Naive thymus-derived CD8-positive, alpha-beta T cell (primary cell): ENCODE measurements at places on chromosomes 1 and 21.

DNA sequence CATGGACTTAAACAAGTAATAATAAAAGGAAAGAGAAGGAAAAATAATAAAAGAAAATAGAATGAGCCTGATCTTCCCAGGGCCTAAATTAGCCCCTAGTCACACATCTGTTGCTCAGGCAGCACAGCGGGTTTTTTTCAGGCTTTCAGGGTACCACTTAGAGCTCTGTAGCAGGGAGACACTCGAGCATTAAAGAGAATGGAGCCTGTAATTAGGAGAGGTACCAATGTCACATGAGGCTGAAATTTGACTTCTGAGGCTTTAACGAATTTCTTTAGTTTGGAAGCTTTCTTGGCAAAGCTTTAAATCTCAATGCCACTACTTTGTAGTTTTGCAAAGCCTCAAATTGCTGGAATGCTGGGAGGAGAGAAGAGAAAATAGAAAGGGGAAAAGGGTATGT is 116.3 kb downstream of the AK5 start:
- no peak for DNase-seq

DNA sequence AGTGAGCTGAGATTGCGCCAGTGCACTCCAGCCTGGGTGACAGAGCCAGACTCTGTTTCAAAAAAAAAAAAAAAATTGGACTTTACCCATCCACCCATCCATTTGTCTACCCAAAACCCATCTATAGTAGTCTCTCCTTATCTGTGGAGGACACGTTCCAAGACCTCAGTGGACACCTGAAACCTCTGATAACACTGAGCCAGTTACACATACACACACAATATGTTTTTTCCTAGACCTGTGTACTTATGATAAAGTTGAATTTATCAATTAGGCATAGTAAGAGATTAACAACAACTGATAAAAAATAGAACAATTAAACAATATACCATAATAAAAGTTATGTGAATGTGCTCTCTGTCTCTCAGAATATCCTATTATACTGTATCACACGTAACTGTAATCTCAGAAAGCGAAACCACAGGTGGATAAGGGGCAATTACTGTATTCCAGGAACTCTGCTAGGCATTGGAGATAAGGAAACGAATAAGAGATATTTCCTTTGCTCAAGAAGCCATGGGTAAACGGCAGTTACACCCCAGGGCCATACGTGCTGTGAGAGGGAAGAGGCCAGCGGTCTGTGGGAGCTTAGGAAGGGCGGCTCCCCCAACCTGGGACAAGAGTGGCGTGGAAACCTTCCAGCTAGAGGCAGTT is 84.2 kb upstream of the DISP3 start:
- no peak for DNase-seq

DNA sequence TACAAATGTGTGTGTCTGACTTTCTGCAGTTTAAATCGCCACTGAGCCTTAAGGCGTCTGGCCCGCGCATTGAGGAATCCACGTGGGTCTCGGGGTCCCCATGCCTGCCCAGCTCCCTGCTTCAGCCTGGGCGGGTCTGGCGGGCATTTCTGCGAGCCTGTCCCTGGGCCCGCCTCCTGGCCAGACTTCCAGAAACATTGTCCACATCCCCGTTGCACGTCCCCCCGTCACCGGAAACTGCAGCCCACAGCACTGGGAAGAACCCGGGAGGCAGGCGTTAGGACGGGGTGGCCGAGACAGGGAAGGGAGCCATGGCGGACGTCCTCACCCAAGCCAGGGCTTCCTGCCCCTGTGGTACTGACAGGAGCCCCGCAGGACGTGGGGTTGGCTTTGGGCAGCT is 113.1 kb upstream of the COL6A1 start:
- no peak for DNase-seq

DNA sequence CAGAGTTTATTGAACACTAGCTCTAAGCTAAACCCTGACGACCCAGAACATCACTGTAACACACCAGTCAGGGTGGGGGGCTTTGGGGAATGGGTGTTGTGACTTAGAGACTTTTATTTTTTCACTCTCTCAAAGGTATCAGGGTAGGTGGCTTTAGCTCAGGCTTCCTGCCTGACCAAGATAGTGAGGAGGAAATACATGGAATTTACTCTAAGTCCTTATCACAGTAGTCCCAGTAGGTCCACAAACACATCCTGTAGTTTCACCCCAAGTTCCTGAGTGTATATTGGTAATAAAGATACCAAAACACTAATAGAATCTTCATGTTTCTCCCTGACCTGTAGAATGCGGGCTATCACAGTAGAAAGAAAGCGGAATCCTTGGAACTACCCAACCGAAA is 15.1 kb downstream of the GJA5 start:
- no peak for DNase-seq

GRCh38 chr1:206492589-206492988 is 14.7 kb upstream of the RASSF5 start:
- no peak for DNase-seq

DNA sequence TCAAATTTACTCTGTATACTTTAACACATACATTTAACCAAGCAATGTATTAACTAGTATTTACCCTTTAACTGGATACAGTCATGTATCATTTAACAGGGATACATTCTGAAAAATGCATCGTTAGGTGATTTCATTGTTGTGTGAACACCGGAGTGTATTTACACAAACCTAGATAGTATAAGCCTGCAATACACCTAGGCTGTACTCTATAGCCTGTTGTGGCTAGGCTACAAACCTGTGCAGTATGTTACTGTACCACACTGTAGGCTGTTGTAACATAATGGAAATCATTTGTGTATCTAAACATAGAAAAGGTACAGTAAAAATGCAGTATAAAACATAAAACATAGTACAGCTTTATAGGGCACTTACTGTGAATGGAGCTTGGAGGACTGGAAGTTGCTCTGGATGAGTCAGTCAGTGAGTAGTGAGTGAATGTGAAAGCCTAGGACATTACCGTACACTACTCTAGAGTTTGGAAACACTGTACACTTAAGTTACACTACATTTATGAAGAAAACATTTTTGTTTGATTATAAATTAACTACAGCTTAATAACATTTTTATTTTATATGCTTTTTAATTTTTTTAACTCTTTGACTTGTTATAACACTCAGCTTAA is 21.3 kb downstream of the RGS4 start:
- no peak for DNase-seq

DNA sequence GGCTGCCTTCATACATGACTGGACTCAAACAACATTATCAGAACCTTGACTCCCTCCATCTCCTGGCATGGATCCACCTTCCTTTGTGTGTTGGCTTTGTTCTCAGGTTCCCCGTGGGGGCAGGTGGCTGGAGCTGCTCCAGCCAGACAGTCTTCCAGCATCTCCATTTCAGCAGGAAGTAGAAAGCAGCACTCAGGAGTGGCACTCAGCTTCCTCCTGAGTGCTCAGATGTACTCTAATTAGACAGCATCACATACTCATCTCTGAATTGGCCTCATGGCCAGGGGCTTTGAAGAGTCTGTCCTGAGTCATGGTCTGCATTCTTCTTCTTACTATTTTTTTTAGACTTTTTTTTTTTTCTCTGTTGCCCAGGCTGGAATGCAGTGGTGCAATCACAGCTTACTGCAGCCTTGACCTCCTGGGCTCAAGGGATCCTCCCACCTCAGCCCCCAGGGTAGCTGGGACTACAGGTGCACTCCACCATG is 27.9 kb downstream of the OVAAL start:
- no peak for DNase-seq

DNA sequence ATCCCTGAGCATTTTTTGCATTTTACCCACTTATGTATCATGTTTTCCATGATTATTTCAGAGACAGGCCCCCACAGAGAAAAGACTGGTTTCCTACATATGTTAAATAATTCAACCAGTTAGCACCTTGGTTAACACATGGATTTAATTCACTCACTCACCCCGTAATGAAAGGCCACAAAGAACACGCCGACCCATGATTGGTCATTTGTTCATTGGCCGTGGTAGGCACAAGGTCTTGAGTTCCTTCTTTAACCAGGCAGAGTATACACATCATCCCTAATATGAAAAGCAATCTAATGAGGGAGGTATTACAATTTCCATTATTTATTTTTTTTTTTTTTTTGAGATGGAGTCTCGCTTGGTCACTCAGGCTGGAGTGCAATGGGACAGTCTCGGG is 50.6 kb downstream of the RPS6KA1 start:
- DNase-seq = no peak

DNA sequence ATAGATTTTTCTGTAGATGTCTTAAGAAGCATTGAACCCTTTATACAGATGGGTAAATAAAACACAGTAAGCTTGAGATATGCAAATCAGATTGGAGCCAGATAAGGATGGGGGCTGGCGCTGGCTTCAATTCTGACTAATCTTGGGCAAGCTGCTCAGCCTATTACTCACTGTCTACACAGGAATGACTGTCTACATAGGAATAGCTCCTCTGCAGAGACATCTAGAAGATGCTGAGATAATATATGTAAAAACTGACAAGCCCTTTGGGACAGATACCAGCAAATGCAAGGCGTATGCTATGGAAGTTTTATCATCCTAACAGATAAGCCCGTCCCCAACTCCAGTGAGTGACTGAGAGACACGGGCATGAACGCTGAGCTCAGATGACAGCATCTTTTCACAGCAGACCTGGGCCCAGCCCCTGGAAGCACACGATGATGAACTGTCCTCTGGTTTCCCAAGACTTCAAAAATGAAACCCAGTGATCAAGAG is 1.7 kb downstream of the CLDN14 start:
- DNase-seq = no peak

- DNase-seq = no peak
Measured at GRCh38 chr1:81231729-81232038, 569.0 kb upstream of the ADGRL2 start.

- no peak for DNase-seq
Measured at GRCh38 chr1:98102345-98103030, 181.7 kb upstream of the DPYD start.

DNA sequence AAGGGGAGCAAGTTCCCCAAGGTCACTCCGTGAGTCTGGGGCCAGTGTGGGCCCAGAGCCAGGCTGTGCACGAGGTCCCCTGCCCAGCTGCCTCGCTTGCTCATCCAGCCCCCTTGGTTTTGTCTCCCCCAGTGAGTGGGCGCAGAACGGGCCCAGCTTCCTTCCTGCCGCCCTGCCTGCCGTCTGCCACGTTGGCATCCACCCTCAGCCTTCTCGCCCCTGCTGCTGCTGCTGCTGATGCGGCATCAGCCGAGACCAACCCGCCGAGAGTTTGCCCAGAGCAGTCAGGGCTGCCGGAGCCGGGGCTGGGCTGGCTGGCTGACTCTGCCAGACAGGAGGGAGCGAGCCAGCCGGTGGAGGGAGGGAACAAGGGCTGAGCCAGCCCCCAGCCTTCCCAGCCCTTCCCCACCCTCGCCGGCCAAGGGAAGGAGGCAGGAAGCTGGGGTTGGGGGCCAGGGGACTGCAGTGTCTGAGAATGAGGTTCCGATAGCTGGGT is 31.4 kb upstream of the WASF2 start:
- DNase-seq = peak; percentile 80

GRCh38 chr1:172952516-172952915 is 98.2 kb downstream of the TNFSF18 start:
- DNase-seq = no peak

- DNase-seq = no peak
Measured at GRCh38 chr1:222084996-222085395, 343.1 kb upstream of the DUSP10 start.

DNA sequence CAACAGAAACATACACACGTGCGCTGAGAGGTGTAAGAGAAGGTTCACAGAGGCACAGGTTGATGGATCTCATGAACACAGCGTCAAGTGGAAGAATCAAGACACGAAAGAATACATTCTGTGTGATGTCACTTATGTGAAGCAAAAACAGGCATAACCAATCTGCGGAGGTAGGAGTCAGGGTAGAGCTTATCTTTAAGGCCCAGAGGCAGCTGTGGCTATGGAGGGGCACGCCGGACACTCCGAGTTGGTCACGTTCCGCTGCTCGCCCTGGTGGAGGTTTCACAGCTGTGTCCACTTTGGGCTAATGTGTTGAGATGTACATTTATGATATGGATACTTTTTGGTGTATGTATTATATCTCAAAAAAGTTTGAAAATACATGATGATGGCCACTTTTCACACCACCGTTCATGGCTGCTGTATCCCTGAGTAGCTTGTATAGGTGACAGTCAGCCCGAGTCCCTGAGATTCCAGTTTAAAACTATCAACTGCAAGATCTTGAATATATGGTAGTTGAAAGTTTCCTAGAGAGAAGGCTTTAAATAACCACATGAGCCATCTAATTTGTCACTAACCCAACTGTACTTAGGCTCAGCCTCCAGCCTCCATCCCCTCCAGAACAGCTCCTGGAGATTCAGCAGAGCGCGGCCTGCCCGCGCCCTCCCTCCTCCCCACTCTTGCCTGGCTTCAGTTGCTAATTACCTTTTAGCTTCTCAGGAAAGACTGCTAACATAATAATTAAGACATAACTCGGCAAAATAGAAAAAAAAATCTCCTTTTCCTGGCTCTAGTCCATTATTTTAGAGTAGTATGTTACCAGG is 6.7 kb upstream of the ADARB1 start:
- no peak for DNase-seq

DNA sequence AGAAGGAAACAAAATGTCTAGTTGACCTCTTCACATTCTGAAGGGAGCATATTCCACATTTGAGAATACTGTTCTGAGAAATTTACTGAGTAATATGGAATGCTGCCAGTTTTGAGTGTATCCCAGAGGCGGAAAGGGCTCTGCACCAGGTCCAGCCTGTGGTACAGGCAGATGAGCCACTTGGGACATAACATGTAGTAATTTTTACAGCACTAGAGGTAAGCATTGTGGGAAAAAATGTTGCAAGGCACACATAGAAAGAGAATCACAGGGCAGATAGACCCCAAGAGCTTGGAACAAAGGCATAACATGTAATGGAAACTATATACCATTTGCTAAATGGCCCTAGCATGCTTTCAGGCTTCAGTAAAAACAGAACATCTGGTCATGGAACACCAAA is 228.5 kb downstream of the USH2A start:
- DNase-seq = no peak

GRCh38 chr1:197771904-197772556 is 3.2 kb downstream of the DENND1B start:
- no peak for DNase-seq

DNA sequence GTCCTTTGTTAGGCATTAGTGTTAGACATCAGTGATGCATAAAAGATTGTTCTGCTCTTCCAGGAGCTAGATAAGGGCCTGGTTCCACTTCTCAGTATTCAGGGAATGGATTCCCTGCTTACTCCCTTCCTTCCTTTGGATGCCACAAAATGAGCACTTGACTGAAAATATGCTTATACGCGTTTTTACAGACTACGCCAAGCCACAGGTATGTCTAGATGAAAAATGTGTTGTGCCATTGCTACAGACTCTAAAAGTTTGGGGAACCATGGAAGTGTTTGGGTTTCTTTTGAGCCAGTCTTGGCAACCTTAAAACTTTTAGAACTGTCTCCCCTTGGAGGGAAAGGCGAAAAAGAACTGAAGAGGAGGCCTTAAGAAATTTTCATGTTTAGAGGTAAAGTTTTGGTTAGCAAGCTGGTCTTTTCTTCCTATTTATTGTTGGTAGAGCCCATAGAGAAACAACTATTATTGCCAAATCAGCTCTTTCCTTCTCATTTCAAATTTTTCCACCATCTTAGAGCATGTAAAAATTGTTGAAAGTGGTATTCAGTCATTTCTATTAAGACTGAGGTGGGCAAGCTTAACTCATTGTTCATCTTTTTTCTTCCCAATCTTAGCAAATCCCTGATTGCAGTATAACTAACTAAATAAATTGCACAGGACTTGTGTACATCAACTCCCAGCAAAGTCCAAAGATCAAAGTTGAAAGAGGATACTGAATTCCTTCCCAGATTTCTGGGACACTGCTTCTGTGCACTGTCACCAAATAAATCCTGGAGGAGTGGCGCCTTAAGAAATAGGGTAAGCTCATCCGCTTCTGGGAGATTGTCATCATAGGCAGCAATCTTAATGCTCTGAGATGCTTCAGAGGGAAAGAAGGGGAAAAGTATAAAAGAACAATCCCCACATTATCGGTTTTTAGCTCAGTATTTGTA is 18.9 kb downstream of the FGGY start:
- no peak for DNase-seq
